Stimulated activated CD4-positive, alpha-beta T cell treated with anti-CD3 and anti-CD28 coated beads, Interleukin-15, amount 100 ng/mL, for 1 hour (primary cell): ENCODE measurements at places on chromosomes 13 and 19.

GRCh38 chr13:73922493-73923393 lies 211.5 kb downstream of the KLF12 start:
- DNase-seq: no peak

GRCh38 chr13:103762523-103762922 lies 696.3 kb upstream of the SLC10A2 start:
- no peak for DNase-seq

DNA sequence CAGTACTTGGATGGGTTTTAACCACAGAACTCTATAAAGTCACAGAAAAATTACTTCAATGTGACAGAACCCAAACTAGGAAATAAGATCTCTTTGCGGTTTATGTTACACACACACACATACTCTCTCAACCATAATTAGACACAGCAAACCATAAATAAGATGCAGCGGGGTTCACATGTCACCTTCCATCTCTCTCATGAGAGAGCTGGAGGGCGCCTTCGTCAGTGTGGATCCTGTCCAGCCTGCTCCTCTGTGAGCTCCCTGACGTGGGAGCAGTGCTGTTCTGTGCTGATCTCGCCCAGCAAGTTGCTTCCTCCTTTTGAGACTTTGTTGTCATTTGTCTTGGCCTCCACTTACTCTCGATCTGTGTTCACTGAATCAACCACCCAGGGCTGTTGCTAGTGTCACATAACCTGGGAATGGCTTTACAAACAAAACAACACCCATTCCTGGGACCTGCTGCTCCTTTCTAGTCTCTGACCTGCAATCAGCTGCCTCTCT lies 204.9 kb upstream of the KL start:
- no peak for DNase-seq

DNA sequence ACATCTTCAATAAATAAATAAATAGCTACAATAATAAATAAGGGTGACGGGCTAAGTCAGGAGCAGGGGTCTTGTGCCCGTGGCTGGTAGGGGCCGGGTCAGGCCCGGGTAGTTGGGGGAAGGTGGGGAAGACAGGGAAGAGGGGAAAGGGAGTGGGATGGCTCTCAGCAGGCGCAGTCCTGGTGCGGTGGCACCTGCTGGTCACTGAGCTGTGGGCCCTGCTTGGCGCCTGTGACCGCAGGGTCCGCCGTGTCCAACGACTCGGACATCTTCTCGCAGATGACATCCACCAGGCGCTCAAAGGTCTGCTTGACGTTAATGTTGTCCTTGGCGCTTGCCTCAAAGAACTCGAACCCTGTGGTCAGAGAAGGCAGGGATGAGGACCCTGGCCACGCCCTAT lies 4.3 kb downstream of the MPV17L2 start:
- DNase-seq: no peak

DNA sequence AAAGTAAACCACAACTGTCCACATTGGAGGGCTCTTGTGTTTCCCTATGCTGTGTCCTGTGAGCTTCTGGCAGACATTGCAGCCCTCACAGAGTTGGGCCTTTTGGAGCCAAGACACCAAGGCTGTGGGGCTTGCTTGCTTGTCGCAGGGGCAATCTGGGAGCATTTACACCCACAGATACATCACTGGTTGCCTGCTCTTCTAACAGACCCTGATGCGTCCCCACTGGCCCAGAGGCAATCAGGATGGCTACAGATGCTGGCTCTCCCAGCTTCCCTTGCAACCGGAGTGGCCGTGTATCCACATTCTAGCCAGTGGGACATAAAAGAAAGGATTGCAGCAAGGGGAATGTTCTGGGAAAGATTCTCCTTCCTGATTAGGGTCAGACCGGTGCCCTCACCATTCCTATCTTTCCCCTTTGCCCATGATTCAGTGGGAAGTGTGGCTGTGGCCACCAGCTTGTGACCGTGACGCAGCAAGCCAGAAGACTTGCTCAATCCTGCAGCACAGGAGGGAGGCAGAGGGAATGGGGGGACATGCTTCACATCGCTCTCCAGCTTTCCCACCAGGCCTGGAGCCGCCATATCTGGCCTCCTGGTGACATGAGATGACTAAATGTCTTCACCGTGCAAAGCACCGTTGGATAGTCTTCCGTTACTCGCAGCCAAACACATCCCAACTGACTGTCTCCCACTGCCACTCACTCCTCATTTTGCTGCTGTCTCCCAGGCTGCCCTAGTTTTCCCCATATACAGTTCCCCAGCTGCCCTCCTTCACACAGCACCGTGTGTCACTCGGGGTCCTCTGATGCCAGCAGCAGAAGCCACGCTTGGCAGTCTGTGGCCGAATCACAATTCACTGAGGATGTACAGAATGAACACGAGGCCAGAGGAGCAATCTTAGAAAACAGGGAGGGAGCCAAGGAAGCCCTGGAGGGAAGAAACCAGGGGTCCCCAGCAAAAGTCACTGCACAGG lies 151.0 kb downstream of the DPF1 start:
- no peak for DNase-seq

DNA sequence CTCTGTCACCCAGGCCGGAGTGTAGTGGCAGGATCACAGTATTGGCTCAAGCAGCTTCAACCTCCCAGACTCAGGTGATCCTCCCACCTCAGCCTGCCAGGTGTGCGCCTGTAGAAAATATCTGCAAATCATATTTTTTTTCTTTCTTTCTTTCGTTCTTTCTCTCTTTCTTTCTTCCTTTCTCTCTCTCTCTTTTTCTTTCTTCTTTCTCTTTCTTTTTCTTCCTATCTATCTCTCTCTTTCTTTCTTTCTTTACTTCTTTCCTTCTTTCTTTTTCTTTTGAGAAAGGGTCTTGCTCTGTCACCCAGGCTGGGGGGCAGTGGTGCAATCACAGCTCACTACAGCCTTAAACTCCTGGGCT lies 16.3 kb upstream of the IGSF23 start:
- no peak for DNase-seq

DNA sequence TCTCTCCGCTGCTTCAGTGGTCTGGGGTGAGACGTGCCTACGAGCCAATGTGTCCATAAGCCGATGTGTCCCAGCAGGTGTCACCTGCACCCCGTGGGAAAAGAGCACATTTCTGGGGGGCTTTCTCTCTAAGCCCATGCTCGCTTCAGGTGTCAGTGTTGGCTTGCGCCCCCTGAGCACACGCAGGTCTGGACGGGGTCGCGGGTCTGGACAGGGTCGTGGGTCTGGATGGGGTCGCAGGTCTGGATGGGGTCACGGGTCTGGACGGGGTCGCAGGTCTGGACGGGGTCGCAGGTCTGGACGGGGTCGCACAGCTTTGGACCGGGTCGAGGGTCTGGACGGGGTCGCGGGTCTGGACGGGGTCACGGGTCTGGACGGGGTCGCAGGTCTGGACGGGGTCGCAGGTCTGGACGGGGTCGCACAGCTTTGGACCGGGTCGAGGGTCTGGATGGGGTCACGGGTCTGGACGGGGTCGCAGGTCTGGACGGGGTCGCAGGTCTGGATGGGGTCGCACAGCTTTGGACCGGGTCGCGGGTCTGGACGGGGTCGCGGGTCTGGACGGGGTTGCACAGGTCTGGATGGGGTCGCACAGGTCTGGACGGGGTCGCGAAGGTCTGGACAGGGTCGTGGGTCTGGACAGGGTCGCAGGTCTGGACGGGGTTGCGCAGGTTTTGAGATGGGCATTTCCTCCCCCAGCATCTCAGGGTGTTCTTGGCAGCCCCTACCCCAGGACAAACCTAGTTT lies 24.5 kb upstream of the TFDP1 start:
- no peak for DNase-seq

- DNase-seq: no peak
These were observed 29.8 kb downstream of the DZIP1 start for GRCh38 chr13:95614641-95615245.

DNA sequence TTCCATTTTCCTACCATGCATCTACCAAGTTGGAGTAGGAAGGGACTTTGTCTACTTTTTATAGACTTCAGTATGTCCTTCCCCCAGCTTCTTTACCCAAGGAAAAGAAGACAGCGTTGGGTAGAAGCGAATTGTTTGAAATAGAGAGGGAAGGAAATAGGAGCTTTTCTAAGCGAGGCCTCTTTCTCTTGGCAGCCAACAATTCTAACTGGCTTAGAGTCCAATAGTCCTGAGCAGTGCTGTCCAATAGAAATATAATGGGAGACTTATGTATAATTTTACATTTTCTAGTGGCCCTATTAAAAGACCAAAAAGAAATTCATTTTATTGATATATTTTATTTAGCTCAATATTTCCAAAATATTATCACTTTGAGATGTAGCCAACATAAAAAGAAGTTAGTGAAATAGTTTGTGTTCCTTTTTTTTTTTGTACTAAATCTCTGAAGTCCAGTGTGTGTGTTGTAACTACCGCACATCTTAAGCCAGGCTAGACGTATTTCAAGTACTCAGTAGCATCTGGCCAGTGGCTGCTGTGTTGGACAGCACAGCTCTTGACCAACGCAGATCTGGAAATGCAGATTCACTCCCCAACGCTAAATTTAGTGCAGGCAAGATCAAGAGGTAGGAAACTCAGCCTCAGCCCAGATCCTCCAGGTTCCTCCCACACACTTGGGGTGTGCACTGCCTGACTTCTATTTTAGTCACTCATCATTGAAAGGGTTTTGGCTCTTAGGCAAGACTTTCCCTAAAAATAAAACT lies 179.2 kb downstream of the SHISA2 start:
- DNase-seq: no peak

DNA sequence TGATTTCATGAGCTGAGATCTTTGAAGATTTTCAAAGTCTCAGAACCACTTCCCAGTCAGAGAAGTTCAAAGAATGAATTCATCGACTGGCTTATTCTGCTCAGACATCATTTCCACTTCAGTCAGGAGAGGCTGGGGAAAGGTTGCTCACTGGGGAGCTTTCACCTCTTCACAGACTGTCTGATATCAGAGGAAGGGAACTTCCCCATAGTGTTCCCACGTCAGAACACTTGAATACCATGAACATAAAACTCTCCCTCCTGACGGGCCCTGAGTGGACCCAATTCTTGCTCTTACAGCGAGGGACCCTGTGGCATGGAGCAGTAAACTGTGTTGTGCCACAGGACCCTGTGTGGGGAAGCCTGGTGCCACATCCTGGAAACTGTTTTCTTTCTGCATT lies 492.6 kb downstream of the COG6 start:
- DNase-seq: no peak

DNA sequence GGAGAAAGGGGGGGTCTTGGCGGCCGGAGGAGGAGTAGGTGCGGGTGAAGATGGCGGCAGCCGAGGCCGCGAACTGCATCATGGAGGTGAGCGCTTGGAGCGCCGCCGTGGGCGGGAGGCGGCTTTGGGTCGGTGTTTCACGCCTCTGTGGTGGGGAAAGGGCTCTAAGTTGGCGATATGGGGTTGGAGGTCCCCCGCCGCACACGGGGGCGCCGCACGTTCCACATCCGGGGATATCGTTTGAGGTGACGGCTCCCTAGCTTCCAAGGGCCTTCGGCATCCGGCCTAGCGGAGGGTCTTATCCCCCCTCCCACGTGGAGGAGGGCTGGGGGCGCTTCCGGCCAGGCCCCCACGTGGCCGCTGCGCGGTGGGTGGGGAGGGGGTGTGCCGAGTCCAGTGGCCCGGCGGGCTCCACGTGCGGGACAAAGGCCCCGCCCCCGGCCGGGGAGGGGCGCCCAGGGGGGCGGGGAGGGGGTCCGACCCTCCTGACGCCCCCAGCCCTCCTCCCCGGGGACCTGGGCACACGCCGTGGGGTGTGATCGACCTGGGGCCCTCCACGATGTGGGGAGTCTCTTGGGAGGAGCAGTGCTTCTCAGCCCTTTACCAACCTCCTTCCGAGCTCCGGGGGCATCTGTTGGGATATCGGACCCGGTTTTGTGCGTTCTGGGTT lies at the start of gene PRMT1:
Gene PRMT1 (plus strand): TSS at position 41 of the 670 bp plus-strand sequence. CDS start 10 bp downstream, at position 51.
- peak; percentile 52 for DNase-seq

DNA sequence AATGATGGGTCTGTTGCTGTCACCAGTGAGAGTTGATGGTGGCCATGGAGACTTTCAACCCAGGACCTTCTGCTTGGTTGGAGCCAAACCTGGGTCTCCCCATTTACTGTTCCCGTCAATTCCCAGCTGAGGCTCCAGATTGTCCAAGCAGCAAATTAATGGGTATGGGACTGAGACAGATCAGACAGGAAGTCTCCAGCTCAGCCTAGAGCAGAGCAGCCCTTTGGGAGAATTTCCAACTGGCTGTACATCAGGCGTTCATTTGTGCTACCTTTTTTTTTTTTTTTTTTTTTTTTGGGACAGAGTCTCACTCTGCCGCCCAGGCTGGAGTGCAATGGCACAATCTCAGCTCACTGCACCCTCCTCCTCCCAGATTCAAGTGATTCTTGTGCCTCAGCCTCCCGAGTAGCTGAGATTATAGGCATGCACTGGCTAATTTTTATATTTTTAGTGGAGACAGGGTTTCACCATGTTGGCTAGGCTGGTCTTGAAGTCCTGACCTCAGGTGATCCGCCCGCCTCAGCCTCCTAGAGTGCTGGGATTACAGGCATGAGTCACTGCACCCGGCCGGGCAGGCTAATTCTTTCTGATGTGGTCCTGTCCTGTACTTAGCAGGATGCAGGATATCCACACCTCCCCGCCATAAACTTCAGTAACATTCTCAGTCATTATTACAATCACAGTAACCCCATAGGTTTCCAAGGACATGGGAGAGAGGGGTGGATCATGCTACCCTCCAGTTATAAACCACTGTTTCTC lies 9.3 kb downstream of the MAP3K10 start:
- DNase-seq: no peak

DNA sequence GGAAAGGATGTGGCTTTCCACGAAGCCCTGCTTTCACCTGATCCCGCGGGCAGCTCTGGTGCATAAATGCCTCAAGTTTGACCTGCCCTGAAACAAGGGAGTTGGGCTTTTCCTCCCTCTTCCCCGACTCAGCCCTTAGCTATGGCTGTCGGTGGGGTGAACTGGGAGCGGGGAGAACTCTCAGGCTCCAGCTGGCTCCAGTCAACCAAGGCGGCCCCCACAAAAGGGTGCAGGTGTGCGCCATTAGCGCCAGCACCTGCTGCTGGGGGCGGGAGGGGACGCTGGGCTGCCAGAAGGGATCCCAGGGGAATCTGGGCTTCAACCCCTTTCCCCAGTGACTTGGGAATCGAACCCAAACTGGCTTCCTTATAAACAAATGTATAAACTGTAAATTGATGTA lies 7.1 kb upstream of the DHRS12 start:
- DNase-seq: no peak

GRCh38 chr13:46152627-46153328 lies 29.2 kb downstream of the LCP1 start:
- DNase-seq: no peak

- DNase-seq: no peak
These were observed 2.0 kb downstream of the CAPN12 start for GRCh38 chr19:38742296-38742695.

- DNase-seq: no peak
These were observed 35.2 kb downstream of the SLC15A1 start for GRCh38 chr13:98717256-98717655.

DNA sequence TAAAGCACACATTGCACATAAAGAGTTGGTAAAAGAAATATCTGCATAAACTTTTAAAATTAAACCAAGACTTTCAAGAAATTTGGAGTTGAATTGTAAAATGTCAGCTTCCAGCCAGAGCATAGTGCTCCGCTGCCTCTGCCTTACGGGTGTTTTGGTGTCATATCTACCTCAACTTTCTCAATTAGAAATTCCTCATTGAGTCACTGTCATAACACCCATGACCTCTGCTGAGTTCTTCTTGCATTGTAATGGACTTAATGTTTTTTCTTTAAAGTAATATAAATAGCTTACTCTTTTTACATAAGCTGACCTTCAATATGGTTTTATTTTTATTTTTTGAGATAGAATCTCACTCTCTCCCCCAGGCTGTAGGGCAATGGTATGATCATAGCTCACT lies 551.0 kb upstream of the NBEA start:
- no peak for DNase-seq

GRCh38 chr19:8192221-8192820 lies 16.8 kb upstream of the CERS4 start:
- DNase-seq: no peak
